Stimulated activated CD8-positive, alpha-beta memory T cell treated with anti-CD3 and anti-CD28 coated beads, Interleukin-7, amount 100 ng/mL, for 48 hours (primary cell): ENCODE measurements at places on chromosomes 5 and 9.

DNA sequence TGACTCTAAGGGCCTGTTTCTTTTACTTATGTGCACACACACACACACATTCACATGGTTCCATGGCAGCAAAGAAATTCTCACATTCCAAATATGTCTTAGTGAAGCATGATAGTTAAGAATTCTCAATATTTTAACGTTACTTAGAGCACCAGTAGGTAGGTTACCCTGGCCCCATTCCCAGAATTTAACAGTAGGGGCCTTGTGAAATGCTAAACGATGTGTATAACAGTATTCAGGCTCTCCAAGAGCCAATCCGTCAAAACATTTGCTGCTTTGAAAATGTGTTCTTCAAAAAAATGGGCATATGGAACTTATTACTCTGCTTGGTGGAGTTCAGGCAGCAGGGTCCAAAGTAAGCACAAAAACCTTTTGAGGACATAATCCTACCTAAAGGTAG, 93.7 kb upstream of the DAB2 start:
- no peak for DNase-seq

DNA sequence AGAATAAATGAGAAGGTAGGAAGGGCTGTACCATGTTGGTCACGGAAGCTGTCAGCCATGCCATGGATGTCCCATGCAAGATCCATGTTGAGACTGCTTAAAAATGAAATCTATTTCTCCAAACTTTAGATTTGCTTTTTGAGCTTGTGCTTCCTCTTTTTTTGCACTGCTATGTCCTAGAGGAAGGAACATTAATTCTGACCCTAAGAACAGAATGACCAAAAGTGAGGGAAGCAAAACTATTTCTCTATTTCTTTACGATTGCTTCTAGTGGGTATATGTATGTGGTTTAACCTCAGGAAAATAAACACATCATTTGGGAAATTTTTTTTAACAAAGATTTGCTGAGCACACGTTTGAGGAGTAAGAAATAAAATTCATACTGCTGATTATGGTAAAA, 84.6 kb downstream of the USP20 start:
- DNase-seq: no peak

DNA sequence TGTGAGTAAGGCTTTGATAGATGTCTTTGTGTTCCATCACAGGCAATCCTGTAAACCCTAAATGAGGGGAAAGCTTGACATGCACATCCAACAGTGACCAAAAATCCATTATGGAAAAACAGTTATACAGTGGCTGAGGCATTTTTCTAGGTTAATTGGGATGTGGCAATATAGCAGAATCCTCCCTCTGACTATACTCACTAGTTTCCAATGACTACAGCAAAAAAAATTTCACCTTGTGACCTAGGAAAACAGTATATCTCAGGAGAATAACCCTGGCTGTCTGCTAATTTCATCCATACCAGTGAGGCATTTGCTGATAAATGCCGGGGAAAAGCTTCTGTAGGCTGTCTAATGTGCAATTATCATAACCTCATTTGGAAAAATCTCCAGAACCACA, 49.9 kb upstream of the SNCAIP start:
- no peak for DNase-seq

DNA sequence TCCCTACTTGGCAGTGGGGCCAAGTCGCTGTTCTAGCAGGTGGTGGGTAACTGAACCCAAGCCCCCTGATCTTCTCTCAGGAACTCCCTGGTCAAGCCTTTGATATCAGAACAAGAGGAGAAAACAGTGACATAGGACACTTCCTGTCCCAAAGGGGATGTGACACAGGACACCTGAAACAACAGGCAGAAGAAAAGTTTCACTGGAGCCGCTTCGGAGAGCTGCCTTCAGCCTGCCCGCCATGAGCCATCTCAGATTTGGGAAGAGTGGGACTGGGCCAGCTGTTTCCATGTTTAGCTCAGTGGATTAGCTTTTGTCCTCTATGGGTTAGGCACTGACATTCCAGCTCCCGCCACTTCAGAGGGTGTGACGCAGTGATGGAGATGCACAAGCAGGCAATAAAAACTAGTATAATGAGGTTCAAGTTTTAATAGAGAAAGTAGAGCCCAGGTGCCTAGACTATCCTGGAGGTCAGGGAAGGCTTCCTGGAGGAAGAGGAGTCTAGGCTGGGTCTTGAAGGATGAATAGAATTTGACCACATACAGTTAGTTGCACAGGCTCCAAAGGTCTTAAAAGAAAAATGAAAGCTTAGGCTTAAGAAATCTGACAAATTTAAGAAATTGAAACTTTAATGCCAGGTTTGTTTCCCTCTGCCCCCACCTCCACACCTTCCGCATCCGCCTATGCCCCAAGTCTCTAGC, 104.1 kb upstream of the SPRY4 start:
- DNase-seq: no peak
